ENCODE measurements at places on chromosomes 5 and 9.

- DNase-seq = peak; percentile 98
Measured at GRCh38 chr5:151214614-151215545, 9.0 kb downstream of the CCDC69 start.

DNA sequence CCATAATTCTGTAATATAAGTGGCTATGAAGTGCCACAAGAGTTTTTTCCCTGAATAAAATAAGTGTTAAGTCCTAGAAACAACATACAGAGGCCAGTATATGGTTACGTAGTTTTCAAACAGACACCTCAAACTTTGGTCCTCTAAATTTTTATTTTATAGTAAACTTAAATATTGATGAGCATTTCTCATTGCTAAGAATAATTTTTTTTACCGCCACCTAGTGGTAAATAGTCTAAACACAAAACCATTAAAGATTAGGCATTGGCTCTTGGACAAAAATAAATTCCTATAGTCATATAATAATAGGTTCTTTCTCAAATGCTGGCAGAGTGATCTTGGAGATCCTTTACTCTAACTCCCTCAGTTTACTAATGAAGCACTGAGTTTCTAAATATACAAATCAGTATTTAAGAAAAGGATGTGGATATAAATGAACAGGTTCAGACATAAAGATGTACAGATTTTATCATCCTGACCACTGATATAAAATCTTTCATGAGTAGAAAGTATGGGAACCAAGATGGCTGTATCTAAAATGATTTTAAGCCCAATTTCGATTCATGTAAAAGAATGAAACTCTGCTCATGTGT, 136.2 kb downstream of the FANCC start:
- DNase-seq = peak; percentile 13

GRCh38 chr9:12774861-12775678, at the start of gene LURAP1L:
TSS of gene LURAP1L (plus strand) at chr9:12775020. CDS start at chr9:12775716, 696 bp downstream.
- DNase-seq = no peak

DNA sequence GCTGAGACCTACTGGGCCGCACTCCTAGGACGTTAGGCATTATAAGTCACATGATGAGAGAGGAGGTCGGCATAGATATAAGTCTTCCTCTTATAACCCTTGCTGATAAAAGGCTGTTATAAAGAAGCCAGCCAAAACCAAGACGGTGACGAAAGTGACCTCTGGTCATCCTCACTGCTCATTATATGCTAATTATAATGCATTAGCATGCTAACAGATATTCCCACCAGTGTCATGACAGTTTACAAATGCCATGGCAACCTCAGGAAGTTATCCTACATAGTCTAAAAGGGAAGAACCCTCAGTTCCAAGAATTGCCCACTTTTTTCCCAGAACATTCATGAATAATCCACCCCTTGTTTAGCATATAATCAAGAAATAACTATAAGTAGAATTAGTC, 222.4 kb downstream of the TLE1 start:
- no peak for DNase-seq

DNA sequence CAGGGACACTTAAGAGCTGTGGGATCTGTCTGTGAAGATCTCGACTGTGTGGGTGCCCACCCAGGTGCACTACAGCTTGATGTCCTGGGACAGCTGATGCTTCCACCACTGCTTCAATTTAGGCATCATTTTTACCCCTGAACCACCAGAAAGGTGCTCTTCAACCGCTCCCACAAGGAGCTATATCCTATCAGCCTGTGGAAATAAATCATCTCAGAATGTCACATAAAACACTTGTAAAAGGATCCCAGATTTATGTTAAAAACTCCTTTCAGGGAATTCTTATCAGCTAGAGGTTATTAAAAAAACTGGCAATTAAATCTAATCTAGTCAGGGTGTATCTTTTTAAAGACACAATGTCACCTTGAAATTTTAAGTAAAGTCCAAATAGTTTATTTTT, 82.7 kb upstream of the PCA3 start:
- DNase-seq = no peak

GRCh38 chr9:126615245-126615790, 1.6 kb downstream of the LMX1B start:
- no peak for DNase-seq

DNA sequence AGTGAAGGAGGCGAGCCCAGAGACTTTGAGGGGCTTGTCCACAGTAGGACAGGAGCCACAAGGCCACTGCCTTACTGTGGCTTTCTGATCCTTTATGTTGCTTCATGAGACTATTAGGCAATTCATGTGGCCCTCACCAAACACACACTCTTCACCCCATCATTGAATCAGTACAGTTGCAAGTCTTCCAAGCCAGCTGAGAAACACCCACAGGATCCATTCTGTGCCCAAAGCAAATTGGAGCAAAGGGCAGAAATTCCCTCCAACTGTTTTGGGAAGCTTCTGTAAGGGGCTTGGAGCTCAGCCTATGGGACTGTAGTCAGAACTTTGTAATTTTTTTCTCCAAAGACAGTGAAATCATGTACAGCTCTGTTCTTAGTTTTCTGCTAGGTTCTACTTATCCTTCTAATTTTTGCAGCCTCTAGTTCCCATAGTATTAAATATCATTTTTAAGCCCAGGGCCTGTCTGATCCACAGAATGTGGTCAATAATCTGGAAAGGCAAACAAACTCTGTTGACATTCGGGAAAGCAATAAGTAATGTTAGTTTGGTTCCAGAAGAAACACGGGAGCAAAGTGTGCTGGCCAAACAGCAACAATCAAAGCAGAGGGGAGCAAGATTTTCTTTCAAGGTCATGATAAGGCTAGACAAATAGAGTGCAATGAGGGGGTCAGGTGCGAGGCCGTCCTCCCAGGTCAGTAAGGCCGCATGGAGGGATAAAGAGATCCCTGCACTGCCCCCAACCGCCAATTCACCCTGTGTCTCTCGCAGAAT, 47.0 kb downstream of the UBE2QL1 start:
- no peak for DNase-seq

DNA sequence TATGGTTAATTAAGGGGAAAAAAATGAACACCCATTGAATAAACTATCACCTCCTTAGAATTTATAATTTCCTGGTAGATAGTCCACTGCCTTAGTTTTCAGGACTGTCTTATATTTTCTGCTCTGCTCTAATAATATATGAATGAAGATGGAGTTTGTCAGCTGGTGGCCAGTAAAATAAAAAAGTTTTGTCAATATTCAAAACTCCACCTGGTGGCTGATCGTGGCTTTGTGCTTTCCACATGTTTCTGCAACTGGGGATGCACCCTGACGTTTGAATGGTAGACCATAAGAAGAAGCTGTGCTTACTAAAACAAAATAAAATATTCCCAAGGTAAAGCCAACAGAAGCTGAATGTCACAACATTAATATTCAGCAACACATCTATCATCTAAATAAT, 286.6 kb upstream of the IZUMO3 start:
- no peak for DNase-seq

DNA sequence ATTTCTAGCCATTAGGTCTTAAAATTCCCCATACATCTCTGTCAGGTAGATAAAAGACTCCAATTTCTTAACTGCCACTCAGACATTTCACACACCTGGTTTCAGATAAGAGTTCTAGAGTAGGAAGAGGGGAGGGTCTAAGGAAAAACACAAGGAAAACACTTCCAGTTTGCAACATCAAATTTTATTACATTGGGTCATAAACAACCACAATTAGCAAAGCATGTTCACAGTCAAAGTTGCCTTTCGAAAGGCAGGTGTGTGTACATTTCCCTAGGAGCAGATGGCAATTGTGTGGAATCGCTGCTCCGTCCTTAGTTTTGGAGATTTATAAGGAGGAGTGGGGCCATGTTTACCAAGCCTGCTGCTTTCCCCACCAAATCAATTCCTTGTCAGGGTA, 120.8 kb downstream of the DMRT2 start:
- DNase-seq = no peak

- DNase-seq = no peak
Measured at GRCh38 chr5:180366326-180366725, 13.2 kb upstream of the GFPT2 start.

- DNase-seq = no peak
Measured at GRCh38 chr9:86057491-86057890, 41.9 kb downstream of the GOLM1 start.

DNA sequence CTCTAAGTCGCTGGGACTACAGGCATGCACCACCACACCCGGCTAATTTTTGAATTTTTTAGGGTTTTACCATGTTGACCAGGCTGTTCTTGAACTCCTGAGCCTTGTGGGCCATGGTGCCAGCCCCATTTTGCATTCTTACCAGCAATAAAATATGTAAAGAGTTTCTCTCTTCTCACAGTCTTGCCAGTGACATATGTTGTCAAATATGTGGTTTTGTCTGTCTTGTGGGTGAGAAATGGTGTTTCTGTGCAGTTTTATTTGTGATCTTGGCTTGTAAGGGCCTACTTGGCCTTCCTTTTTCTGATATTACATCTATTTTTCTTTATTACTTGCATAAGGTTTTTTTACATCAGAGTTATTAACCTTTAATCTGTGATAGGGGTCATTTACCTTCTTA, 47.1 kb downstream of the SPIN1 start:
- DNase-seq = no peak

GRCh38 chr9:129945314-129945713, 97.7 kb downstream of the FNBP1 start:
- DNase-seq = no peak

DNA sequence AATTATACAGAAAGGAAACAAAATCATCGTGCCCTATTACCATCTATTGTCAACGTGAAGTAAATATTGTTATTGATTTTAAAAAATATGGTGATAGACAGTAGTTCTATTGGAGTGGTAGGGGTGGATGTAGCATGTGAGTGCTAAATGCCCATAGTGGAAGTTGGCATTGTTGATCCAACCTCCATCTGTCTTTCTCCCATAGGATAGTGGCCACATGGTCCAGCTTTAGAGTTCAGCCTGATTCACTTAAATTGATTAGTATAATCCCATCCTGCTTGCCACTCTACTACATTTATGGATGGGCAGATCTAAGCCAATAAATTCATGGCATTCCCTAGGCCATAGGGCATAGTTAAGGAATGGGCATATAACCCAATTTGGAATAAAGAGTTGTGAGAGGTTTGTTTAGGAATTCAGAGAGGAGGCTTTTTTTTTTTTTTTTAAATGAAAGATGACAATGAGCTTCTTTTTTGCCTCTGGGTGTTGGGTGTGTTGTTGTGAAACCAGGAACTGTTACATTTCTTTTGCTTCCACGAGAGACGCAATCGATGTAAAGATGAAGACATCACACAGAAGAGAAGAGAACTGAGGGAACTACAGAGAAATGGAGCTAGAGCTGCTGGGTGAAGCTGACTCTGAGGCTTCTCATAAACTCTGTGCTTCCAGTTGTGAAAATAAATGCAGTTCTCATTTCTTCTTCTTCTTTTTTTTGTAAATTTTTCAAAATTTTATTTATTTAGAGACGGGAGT, 12.5 kb upstream of the CHD1 start:
- peak; percentile 84 for DNase-seq

Data from CD14-positive monocyte (primary cell).